ENCODE measurements at places on chromosomes 11 and 22.

DNA sequence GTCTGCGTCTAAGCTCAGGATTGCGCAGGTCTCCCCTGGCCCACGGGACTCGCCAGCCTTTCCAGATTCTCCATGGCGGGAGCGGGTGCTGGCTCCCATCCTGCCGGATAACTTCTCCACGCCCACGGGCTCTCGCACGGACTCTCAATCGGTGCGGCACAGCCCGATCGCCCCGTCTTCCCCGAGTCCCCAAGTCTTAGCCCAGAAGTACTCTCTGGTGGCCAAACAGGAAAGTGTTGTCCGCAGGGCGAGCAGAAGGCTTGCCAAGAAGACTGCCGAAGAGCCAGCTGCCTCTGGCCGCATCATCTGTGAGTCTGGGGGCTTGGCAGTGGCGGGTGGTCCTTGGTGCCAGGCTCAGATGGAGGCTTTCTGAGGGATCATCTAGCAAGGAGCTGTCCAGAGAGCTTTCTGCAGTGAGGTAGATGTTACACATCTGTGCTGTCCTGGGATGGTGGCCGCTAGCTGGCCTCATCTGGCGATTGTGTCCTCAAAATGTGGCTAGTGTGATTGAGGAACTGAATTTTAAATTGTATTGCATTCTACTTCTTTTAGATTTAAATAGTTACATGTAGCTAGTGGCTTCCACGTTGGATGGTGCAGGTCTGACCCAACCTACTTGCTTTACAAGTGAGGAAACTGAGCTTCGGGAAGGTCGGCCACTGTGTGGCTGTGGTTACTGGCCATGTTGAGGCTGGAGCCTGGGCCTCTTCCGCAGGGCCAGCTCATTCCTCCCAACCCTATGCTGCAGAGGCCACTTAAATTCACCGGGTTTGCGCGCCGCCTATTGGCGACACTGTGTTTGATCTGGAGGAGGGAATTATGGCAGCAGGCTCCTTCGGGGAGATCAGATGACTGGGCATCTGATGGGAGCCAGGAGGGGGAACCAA is 6.7 kb downstream of the INCENP start:
- no peak for DNase-seq

DNA sequence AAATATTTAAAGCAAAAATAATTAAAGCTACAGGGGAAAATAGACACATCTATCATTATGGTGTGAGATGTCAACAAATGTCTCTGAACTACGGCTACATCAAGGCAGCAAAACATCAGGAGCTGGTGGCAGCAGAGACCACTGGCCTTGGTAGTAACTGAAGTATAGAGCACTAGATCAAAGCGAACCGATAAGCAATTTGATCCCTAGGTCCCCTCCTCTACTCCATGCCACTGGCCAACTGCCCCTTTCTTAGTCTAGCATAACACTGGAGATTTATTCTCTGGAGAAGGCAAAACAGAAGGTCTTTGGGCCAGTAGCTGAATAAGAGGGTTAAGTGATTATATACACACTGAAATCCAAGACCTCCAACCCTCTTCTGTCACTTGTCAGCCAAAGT is 13.6 kb upstream of the RAB3IL1 start:
- DNase-seq: no peak

DNA sequence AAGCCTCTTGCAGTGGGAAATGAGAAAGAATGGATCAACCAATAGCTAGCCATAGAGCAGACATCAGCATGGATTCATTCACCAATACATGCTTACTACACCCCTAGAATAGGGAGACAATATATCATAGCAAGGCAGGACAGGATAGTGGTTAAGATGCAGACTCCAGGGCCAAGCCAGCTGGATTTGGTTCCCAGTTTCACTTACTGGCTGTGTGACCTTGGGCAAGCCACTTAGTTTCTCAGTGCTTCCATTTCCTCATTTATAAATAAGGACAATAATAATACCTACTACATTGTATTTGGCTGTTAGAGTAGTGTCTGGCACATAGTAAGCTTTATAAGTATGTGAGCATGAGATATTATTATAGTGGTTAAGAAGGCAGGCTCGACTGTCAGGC is 7.1 kb downstream of the DCHS1 start:
- DNase-seq: no peak

DNA sequence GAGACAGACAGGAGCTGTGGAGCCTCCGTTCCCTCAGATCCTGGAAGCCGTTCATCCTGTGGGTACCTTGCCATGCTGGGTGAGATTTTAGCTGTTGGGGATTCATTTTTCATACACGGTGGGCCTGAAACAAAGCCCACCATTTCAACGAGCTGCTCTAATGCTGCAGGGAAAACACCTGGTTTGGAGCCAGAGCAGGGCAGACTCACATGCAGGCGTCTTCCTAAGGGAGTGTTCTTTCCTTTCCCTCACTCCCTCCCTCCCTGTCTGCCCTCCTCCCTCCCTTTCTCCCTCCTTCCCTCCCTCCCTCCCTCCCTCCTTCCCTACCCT is 52.5 kb downstream of the CD6 start:
- no peak for DNase-seq

- no peak for DNase-seq
These were observed 237.5 kb upstream of the CCDC90B start for GRCh38 chr11:83523676-83524075.

GRCh38 chr11:63681321-63682065 is at the start of gene RTN3:
RTN3 (plus strand) TSS chr11:63681500; CDS start chr11:63681637, 137 bp downstream.
- peak; percentile 99 for DNase-seq

DNA sequence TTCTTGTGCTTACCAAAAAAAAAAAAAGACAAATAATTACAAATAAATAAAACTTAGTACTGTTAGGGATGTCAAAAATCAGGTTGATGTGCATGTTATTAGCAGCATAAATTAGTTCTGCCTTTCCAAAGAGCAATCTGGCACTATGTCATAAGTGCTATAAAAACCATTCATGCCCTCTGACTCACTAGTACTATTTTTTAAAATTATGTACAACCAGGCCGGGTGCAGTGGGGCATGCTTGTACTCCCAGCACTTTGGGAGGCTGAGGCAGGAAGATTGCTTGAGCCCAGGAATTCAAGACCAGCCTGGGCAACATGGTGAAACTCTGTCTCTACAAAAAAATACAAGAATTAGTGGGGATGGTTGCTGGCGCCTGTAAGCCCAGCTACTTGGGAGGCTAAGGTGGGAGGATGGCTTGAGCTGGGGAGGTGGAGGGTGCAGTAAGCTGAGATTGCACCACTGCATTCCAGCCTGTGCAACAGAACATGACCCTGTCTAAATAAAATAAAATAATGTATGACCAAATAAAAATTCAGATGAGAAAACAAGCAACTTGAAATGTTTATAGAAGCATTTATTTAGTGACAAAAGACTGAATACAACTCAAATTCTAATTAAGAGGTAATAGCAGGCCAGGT is 25.3 kb downstream of the UEVLD start:
- no peak for DNase-seq

DNA sequence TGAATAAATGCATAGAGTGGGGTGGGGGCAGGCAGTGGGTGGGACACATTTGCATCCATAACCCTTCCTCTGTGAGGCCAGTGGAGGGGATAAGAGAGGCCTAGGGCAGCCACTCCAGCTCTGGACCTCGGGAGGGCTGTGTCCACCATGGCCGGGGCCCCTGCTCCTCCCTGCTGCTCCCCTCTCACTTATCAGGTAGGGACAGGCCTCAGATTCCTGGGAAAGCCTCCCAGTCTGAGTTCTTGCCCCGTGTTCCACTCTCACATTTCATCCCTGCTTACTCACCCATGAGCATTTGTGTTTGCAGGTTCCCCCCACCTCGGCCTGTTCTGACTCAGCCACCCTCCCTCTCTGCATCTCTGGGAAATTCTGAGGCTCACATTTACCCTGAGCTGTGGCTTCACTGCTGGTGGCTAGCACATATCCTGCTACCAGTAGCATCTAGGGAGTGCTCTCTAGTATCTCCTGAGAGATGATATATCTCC is 128.7 kb upstream of the TOP3B start:
- no peak for DNase-seq

- no peak for DNase-seq
These were observed 1.8 kb downstream of the PITPNM1 start for GRCh38 chr11:67503119-67504004.

DNA sequence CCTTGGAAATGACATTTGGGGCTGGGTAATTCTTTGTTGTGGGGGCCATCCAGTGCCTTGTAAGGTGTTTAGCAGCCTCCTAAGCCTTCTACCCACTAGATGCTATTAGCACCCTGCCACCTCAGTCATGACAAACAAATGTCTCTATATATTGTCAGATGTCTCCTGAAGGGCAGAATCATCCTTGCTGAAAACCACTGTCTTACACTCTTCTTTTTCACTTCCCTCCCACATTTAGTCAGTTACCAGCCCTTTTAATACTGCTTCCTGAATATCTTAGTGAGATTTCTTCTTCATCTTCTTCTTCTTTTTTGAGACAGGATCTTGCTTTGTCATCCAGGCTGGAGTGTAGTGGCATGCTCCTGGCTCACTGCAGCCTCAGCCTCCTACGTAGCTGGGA is 33.1 kb downstream of the TNRC6B start:
- DNase-seq: no peak

DNA sequence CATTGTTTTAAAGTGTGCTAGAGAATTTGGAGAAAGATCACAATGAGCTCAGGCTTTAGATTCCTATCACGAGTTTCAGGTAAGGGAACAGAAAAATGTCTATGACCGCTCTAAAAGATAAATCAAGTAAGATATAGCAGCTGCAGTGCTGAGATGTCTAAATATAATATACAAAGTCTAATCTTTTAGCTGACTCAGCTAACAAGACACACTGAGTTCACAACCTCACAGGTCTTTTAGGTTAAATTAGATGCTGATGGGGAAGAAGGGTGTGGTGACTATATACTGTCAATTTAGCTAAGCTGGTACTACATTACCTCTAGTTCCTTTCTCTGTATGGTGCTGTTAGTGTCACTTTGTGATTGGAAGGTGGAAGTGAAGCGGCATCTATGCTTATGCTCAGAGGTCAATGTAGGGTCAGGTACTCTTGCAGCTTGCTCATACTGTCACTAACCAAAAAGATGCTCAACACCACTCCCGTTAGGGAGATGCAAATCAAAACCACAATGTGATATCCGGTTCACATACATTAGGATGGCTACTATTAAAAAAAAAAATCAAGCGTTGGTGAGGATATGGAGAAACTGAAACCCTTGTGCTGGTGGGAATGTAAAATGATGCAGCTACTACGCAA is 283.5 kb downstream of the SWAP70 start:
- no peak for DNase-seq

DNA sequence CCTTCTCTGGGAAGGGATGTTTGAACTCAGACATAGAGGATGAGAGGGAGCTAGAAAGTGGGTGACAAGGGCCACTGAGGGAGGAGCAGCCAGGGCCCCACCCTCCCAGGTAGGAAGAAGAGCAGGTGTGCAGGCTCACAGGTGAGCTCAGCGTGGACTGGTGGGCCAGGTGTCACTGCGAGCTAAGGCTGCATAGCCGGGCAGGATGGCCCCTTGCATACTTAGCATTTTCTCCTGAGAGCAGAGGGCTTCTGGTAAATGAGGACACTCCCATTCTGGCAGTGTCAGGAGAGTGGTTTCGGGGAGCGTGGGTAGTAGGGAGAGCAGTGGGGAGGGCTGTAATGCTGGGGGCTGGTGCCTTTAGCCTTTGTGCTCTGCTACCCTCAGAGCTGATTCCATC is 843.4 kb downstream of the TBC1D22A start:
- no peak for DNase-seq

GRCh38 chr11:60018058-60018457 is 1.1 kb downstream of the OOSP4B start:
- DNase-seq: no peak

- DNase-seq: no peak
These were observed 24.9 kb downstream of the SLC43A1 start for GRCh38 chr11:57490456-57491248.

GRCh38 chr11:60263402-60263801 is 17.1 kb upstream of the MS4A4A start:
- DNase-seq: no peak

DNA sequence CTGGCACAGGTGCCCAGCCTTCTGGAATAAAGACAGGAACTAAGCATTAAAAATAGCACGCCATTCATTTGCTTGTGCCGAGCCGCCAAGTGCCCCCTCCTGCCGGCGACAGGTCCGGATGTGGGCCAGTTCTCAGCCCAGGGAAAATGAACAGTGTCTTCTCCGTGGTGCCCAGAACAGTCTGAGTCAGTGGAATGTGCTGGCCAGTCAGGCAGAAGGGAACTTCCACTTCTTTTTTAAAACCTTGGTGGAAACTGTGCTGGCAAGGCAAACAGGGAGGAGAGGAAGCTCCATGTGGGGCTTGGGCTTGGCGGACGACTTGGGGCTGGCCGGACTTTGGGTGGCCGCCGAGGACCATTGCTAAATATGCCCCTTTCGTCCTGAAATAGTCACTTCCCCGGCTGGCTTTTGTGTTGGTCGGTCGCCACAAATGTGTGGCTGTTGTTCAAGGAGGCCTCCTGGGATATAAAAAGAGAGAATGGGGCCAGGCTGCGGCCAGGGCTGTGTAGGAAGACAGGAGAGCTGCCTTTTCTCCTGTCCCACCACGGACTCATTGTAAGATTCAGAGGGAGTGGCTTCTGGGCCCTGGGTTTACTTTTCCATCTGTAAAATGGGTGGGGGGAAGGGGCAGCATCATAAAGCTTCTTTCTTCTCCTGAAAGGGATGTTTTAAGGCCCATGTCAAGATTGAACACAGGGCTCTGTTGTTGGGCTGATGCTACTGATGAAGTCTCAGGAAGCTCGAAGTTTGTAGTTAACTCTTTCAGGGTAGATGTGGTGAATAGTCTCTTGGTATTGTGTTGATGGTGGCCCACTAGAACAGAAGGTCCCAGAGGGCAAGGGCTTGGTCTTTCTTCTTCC is 101.0 kb downstream of the PTPRJ start:
- DNase-seq: no peak

DNA sequence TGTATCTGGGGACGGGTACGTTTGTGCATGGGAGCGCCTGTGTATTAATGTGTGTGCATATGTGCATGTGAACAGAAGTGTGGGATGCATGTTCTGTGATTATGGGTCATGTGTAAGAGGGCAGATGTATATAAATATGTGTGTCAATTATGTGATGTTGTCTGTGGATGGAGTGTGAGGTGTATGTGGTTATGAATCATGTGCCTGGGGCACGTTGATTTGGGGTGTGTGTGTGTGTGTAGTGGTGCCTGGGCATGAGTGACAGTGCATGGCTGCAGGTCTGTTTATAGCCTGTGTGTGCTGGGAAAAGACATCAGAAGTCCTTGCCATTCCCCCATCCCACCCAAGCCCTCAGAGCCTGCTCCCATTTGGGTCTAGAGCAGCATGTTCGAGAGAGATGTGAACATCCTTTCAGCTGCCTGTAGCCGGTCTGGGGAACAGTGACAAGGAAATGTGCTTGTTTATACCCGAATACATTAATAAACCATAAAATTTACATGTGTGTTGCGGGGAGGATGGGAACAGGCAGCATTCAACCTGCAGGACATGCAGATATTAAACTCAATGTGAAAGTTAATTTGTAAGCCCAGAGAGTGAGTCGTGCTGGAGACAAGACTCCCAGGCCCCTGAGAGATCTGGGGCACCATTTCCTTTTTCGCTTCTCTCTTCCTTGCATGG is 129.0 kb downstream of the NECTIN1 start:
- no peak for DNase-seq

- no peak for DNase-seq
These were observed 114.7 kb upstream of the ISX start for GRCh38 chr22:34951212-34951611.

- peak; percentile 9 for DNase-seq
These were observed 456 bp upstream of the PARVB start for GRCh38 chr22:44023404-44024287.

GRCh38 chr22:23212061-23213021 is 32.0 kb downstream of the BCR start:
- DNase-seq: no peak
